ENCODE measurements at places on chromosomes 5 and 9.

GRCh38 chr9:2163231-2163885 is 148.2 kb downstream of the SMARCA2 start:
- DNase-seq = no peak

DNA sequence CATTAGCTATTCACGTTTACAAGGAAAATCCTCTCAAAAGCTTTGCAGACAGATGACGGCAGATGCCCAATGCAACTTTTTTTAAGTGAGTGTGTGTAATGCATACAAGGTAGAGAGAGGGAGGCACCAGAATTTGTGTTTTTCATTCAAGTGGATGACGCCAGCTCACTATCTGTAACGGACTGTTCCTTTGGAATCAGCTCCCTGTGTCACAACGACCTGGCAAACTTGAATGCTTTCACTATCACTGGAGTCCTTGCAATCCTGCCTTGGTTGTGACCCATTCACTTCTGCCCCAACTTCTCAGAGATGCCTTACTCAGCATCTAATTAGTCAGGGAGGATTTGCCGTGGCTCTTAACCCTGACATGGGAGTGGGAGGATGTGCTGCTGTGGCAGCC is 148.5 kb downstream of the BNC2 start:
- no peak for DNase-seq

GRCh38 chr5:140391312-140391711 is 10.3 kb upstream of the ANKHD1 start:
- no peak for DNase-seq

DNA sequence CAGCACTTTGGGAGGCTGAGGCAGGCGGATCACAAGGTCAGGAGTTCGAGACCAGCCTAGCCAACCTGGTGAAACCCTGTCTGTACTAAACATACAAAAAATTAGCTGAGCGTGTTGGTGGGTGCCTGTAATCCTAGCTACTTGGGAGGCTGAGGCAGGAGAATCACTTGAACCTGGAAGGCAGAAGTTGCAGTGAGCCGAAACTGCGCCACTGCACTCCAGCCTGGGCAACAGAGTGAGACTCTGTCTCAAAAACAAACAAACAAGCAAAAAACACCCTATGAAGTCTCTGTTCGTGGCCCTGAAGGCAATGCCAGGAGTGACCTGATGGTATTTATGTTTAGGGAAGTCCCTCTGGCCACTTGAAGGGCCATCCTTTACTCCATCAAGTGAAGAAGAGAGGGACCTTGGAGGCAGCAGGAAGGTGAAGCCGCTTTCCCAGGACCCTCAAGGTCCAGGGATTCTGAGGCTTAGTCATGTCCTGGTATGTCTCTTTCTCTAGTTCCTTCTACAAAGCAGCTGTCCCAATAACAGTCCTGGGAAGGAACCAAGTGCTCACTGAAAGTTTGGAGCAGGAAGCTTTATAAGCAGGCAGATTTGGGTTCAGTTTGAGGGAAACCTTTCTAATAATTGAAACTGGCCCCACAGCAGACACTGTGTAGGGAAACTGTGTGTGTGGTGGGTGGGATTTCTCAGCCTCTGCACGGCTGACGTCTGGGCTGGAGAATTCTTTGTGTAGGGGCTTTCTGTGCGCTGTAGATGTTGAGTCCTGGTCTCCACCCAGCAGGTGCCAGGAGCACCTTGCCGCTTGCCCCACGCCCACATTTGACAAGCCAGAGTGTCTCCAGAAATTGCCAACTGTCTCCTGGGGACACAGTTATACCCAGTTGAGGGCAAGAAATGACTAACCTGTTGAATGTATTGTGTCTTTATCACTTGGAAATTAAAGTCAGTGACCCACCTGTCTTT is 12.5 kb downstream of the PHF2 start:
- no peak for DNase-seq

DNA sequence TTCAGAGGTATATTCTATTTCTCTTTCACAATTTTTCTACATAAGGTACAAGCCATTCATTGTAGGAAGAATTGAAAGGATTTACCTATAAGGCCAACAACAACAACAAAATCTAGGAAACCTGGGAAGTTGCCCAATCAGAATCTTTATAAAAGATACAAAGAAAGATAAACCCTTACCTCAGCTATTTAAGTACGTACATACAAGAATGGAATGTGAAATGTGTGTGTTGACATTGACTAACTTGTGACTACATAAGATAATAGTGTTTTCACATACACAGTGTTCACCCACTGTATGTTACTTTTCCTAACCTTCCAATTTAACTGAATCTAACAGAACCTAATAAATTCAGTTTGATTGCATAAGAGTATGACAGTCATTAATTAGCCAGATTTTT is 154.1 kb downstream of the ADAMTS6 start:
- DNase-seq = no peak

- DNase-seq = no peak
Observed at GRCh38 chr9:13567833-13568232, 288.3 kb upstream of the MPDZ start.

DNA sequence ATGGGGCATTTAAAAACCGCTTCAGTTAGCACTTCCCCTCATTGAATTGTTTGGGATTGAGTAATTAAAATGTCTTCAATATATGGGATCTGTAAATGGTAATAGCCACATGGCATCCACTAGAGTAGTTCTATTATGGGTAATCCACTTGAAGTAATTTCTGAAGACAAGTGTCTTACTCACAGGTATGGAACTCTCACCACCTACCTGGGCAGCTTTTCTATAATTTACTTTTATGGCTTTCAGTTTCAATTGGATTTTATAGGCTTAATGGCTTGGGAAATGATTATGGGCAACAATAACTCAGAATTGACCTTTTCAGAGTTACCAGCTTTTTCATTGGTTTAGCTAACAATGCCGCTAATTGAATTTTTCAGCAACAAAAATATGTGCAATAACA is 597.9 kb downstream of the PTPRD start:
- DNase-seq = no peak

DNA sequence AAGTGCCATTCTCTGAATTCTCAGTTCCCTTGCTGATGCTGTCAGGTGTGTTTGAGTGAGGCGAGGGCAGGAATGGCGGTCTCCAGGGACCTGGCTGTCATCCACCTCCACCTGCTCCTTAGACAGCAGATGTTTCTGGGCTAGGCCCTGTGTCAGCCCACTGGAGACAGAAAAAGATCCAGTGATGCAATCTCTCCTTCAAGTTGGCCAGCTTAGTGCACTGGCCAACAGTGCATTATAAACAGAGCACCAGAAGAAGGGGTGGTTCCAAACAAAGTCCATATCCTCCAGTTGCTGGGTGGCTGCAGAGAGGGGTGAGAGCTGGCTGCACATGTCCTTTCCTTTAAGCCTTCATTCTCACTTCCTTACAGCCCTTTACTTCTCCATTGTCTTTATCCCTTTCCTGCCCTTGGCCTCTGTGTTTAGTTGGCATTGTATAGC is 26.5 kb downstream of the NANS start:
- no peak for DNase-seq

DNA sequence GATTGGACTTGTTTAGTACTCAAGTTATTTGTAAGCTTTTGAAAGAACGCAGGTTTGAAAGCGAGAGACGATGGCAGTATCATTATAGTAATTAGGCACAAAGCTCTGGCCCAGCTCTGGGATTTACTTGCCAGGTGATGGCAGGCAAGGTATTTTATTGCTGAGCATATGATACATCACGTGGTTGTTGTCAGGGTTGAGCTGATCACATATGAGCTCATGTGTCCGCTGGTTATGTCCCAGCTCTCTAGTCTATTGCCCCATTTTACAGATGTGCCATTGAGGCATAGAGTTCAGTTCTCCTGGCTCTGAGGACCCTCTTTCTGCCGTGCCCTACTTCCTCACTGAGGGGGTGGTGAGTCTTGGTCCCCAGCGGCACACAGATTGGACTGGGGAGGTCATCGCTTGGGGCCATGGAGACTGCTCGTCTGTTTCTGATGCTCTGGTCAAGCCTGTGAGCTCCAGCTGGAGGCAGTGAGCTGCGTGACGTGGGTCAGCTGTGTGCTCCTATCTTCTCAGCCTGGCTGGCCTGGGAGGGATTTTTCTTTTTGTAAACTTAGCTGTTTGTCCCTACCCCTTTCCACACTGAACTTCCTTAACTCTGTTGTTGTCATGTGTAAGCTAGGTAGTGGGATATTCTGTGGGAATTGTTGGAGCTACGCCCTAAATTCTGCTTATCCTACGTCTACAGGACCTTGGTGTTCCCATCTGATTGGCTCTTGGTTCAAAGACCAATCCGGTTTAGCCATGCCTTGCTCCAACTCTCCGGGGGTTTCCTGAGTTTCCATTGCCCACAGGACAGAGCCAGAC is 2.2 kb downstream of the NXNL2 start:
- DNase-seq = no peak

DNA sequence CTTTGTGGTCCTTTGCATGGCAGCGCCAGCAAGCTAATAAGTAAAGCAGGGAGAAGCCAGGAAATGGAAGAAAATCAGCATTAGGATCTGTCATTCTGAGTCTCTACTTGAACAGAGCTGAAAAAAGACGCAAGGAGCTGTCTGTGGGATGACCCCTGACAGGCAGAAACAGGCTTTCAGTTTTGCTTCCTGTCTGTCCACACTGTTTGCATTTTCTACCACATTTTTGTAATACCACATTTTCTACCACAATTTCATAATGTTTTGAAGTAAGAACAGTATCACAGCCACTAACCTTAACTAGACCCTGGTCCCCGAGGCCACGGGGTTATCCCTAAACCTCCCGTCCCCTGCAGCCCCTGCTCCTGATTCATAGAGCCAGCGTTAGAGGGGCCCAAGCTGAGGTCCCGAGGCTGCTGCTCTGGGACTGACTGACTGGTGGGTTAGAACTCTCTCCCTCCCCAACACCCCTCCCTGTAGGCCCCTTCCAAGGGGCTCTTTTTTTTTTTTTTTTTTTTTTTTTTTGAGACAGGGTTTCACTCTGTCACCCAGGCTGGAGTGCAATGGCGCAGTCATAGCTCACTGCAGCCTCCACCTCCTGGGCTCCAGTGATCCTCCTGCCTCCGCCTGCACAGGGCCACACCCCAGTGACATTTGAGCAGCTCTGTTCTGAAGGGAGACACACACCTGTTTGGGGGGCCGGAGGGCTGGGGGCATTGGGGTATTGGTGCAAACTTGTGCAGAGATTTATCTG is 4.0 kb upstream of the CLIC3 start:
- DNase-seq = no peak

- DNase-seq = no peak
Observed at GRCh38 chr5:6026766-6027406, 351.5 kb downstream of the MED10 start.

DNA sequence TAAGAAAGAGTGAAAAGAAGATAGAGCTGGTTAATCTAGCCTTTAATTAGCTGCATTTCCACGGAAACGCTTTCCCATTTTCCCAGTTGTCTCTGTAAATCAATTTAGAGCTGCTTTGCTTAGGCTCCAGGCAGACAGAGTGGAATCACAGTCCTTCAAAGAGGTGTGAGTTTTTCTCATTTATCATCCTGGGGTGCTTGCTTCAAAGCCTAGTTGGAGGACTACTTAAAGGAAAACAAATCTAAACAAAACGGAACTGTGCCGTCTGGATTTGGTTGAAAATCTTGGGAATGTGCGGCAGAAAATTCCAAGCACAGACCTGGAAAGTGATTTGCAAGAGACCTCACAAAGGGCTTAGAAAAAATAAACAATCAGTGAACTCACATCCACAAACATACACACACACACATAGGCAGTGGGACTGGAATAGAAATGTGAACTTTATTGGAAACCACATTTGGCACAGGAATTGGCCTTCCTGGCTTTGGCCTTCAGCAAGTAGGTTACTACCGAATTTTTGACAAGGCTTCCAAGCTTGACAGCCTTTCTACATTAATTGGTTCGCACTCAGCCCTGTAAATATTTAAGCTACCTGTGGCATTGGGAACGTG is 235.2 kb upstream of the SLC24A2 start:
- no peak for DNase-seq

DNA sequence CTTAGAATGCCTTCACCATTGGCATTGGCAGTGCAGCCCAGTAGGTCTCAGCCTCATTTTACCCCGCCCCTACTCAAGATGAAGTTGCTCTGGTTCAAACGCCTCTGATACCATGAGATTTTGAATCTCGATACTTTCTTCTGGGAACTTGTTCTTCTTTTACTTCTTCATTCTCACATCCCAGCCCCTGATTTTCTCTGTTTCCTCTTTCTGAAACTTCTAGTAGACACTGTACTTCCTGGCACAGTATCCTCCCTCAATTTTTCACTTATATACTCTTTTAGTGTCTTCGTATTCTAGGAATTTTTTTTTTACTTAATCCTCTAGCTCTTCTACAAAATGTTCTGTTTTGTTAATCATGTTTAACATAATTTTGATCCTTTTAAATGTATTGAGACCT is 13.1 kb upstream of the ZNF79 start:
- no peak for DNase-seq

DNA sequence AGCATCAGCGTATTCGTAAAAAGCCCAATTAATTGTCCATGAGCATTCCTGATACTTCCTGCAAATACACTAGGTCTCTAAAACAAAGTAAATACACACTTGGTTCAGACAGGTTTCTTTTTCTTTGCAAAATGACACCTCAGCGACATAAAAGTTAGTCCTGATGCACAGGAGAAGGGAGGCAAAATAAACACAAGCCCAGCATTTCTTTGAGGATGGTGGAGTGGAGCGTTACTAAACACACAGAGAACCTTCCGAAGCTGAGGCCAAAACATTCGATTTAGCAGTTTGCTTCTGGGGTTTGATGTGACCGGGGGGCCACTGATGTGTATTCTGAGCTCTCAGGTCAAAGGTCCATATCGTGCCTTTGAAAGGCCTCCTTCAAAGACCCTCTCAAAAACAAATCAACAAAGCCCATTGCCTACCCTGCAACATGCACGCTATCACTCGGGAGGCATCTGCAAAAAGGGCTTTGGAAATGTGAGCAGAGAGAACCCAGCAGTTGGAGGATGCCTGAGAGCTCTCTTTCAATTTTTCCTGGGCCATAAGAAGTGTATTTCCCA is 268.4 kb upstream of the PANK3 start:
- DNase-seq = no peak

DNA sequence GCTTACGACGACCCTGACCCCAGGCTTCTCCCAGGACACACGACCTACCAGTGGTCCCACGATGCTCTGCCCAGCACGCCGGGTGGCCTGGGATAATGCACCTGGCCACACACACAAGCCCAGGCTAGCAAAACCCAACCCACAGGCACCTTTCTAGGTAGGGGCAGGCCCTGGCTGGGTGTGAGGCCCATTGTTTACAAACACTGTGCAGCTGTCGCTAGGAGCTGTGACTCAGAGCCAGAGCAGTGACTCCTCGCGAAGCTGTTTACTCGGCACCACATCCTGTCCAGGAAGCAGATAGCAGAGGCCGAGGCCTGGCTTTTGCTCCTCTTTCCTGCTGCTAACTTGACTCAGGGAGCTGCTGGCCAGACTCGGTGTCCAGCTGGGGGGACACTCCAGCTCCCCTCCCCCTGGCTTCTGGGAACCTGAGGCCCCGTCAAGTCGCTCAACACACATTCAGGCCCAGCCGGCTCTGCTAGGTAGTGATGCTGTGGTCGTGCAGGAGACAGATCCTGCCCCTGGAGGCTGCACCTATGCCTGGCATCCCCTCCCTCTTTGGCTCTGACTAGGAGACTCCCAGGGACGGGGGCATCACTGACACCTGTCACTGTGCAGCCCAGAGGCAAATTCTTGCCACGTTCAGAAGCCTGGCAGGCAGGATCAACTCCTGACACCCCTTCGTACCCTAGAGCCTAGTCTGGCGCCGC is 12.8 kb upstream of the RALGDS start:
- DNase-seq = peak; percentile 78

- no peak for DNase-seq
Observed at GRCh38 chr9:121029469-121029868, 20.6 kb downstream of the C5 start.
